ENCODE measurements at places on chromosomes 5 and 9. TPM values are rescaled to one million over a fixed set of nuclear protein-coding genes. Genes with fewer than 3 reads are reported as not detected.

Gene IFNE
- polyA plus RNA-seq: 0.60 TPM

Gene FOXD4L4
- polyA plus RNA-seq: not detected

Gene TEX48
- polyA plus RNA-seq: not detected

Gene ABCA1
- polyA plus RNA-seq: 2.2 TPM

Gene CDC20B
- polyA plus RNA-seq: not detected

Gene TRPM6
- 0.12 TPM for polyA plus RNA-seq

Gene THBS4
- polyA plus RNA-seq: 0.59 TPM

Data from foreskin keratinocyte (primary cell).